HFFc6 (cell line): ENCODE measurements at places on chromosomes 2 and 18. TPM values are rescaled to one million over a fixed set of nuclear protein-coding genes. Genes with fewer than 3 reads are reported as not detected.

MREG gene
- total RNA-seq, result 2.3 to 3.5 TPM (median 2.8 TPM) in 3 replicates

SALL3 gene
- not detected in 3 replicates for total RNA-seq

DSG2 gene
- total RNA-seq, result not detected in 3 replicates

RAMP1 gene
- 0.48 to 1.4 TPM (median 0.61 TPM) in 3 replicates for total RNA-seq

MYCN gene
- total RNA-seq, result not detected in 3 replicates

ACTG2 gene
- 0.32 to 2.3 TPM (median 0.55 TPM) in 3 replicates for total RNA-seq

GKN1 gene
- total RNA-seq, result not detected in 3 replicates

ASTL gene
- total RNA-seq, result not detected in 3 replicates

DNA sequence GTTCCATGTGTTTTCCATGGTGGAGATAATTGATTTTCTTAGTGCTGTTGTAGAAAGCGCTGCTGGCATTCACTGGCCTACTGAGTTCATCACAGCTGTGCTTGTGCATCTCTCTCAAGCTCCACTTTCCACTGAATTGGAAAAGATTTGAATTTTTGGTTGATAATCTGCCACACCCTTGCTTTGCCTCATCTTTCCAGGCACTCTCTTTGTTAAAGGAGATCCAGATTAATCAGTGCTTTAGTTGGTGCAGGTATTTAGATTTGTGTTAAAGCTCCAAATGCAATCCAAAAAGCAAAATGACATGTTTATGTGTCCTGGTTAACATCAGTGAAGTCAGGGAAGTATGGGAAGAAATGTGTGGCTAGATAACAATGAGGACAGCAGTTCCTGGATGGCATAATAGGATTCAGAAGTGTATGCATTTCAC, 2.7 kb upstream of the COL3A1 start:
- H3K4me1 ChIP-seq, result peaks cover 77% of the 10 kb centered on the region
- H3K27ac ChIP-seq, result peak overlapping the region; percentile 32; the same call in 1 of the 2 replicates
- no peaks in the 10 kb centered on the region; the same call in none of the 2 replicates for H3K27me3 ChIP-seq
- H3K4me3 ChIP-seq, result peak overlapping the region; percentile 1; the same call in 1 of the 2 replicates

DNA sequence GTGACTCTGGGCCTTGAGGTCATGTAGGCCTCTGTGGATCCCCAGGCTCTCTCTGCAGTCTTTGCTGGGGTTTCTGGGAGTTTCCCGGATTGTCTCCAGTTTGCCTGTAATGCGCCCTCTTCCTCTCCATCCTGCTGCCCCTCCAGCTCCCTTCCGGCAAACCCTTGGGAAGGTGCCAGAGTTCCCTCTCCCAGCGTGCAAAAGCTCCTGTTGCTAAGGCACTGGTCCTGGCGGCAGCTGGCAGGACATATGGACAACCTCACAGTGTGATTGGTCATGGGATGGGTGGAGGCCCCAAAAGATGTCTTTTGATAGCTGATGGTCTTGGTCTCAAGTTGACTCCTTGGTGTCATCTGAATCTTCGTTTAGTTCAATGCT, 320.1 kb downstream of the CYP26B1 start:
- DNase-seq, result no peak
- peaks cover 4% of the 10 kb centered on the region for H3K27me3 ChIP-seq
- H3K4me1 ChIP-seq, result peaks cover 9% of the 10 kb centered on the region
- no peak overlapping the region for H3K4me3 ChIP-seq

- peaks cover 12% of the 10 kb centered on the region for H3K36me3 ChIP-seq
- H3K4me3 ChIP-seq, result peak overlapping the region; percentile 49
- peaks cover 81% of the 10 kb centered on the region for H3K4me1 ChIP-seq
- peak; percentile 50 for DNase-seq
- peak overlapping the region; percentile 64 for H3K27ac ChIP-seq
Observed at GRCh38 chr2:226756131-226756530, 43.5 kb downstream of the IRS1 start.

DNA sequence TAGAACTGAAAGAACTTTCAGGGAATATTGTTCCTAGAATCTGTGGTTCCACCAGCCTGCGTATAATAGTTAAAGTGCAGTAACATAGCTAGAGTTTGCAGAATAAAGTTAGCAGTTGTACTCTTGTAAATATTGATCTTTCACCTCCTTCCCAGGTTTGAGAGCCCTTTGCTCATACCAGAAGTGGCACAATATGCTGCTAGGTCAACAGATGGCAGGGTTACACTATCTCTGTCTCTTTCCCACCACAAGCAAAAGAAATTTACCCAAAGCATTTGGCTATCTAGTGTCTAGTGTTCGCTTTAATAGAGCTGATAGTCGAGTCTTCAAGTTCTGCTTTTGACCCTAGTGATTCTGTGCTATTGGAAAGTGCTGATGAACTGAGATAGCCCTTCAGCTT, 119.0 kb upstream of the KLHL14 start:
- no peak for DNase-seq
- H3K4me1 ChIP-seq, result no peaks in the 10 kb centered on the region
- H3K4me3 ChIP-seq, result no peak overlapping the region

GRCh38 chr2:127439343-127439742, 21.1 kb downstream of the PROC start:
- peaks cover 8% of the 10 kb centered on the region for H3K36me3 ChIP-seq
- no peak overlapping the region for H3K4me3 ChIP-seq
- DNase-seq, result no peak
- H3K27me3 ChIP-seq, result peaks cover 6% of the 10 kb centered on the region
- H3K27ac ChIP-seq, result no peak overlapping the region

DNA sequence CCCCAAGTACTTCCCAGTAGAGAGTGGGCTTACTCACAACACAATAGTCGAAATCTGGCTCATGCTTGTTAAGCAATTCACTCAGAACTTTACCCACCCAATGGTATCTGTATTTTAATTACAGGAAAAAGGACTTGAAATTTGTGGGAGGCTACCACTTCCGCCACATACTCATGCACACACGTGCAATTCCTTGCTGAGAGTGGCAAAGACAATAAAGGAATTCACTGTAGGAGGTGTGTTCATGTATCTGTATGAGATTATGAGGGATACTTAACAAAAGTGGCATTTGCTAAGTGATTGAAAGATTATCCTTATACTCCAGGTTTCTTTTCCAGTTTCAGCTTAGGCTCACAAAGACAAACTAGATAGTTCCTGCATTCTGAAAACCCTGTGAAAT, 14.9 kb upstream of the LYPD6 start:
- no peak overlapping the region for H3K4me3 ChIP-seq
- peaks cover 6% of the 10 kb centered on the region; the same call in 1 of the 2 replicates for H3K27me3 ChIP-seq
- no peaks in the 10 kb centered on the region; the same call in 1 of the 2 replicates for H3K36me3 ChIP-seq
- peaks cover 16% of the 10 kb centered on the region for H3K4me1 ChIP-seq
- H3K27ac ChIP-seq, result no peak overlapping the region

DNA sequence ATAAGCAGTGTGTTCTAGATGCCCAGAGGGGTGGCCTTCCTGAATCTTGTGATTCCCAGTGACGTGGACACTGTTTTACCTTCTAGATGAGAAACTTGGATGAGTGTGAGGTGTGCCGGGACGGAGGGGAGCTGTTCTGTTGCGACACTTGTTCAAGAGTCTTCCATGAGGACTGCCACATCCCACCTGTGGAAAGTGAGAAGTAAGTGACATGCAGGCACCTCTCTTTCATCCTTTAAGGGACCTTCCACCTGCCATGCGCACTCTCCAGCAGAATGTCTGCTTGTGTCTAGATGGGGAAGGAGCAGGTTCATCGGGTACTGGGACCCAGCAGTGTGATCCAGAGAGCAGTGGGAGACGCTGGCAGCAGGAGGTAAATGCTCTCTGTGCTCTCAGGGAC, 16.0 kb upstream of the SP100 start:
- no peaks in the 10 kb centered on the region for H3K27me3 ChIP-seq
- no peak overlapping the region for H3K27ac ChIP-seq
- no peak for DNase-seq
- H3K4me3 ChIP-seq, result no peak overlapping the region
- H3K4me1 ChIP-seq, result no peaks in the 10 kb centered on the region

DNA sequence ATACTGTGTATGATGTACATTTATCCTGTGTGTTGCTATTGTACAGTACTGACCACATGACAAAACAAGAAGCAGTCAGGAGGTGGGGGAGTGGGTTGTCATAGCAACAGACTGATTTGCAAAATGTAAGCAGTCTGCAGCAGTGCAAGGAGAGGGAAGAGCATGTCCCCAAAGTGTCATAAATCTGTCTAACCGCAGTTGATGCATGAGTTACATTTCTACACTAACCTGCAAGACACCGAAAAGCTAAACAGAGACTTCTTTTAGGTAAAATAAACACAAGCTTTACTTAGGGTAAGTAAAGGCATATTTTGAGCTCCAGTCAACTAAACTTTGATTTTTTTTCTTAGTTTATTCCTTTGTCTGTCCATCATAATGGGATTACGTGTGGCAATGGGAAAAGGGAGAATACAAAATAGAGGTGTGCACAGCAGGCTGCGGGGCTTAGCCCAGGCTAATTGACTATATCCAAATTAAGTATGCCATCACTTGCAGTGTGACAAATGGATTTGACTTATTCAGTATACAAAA, 134.5 kb downstream of the MEIS1 start:
- peak overlapping the region; percentile 22 for H3K4me3 ChIP-seq
- H3K4me1 ChIP-seq, result peaks cover 92% of the 10 kb centered on the region
- peak; percentile 81 for DNase-seq
- H3K27me3 ChIP-seq, result peaks cover 3% of the 10 kb centered on the region; the same call in 1 of the 2 replicates

DNA sequence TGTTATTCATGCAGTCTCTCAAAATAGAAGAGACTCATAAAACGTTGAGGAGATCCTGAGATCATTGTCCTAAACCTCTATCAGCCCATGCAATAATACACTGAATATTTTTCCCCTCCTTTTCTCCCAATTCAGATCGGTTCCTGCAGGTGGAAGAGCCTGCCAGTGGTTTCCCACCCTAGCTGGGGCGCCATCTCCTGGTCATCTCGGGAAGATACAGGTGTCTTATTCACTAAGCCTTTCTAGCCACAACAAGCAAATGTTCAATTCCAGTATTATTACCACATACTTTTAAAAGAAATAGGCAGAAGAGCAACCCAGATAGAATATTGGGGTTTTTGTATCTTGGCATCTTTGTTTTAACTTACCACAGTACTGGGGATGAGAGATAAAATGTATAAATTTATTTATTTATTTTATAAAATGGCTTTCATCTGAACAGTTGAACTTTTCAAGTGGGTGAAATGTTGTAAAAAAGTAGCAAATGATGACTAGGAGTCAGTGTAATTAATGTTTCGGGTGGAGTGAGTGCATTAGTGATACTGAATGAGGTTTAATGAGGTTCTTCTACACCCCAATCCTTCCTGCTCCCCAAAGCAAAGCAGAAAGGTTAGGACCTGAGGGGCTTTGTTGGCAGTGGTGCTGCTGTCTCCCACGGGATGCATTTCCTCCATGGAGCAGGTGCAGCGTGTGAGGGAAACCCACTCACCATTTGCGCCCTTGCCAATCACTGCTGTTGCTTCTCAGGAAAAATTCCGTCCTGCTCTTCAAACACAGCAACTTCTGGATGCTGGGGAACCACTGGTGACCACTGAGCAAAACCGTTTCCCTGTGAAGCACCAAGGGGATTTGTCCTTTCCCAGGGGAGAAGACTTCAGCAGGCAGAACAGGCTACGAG, 147.1 kb upstream of the FHL2 start:
- no peak overlapping the region for H3K4me3 ChIP-seq
- peaks cover 10% of the 10 kb centered on the region for H3K4me1 ChIP-seq
- H3K27me3 ChIP-seq, result peaks cover 20% of the 10 kb centered on the region
- no peak overlapping the region for H3K27ac ChIP-seq
- peak; percentile 60 for DNase-seq

GRCh38 chr2:83186105-83186760, 1272.8 kb downstream of the SUCLG1 start:
- no peak for DNase-seq
- no peak overlapping the region for H3K4me3 ChIP-seq
- H3K36me3 ChIP-seq, result no peaks in the 10 kb centered on the region
- peaks cover 5% of the 10 kb centered on the region for H3K4me1 ChIP-seq
- no peak overlapping the region for H3K27ac ChIP-seq

DNA sequence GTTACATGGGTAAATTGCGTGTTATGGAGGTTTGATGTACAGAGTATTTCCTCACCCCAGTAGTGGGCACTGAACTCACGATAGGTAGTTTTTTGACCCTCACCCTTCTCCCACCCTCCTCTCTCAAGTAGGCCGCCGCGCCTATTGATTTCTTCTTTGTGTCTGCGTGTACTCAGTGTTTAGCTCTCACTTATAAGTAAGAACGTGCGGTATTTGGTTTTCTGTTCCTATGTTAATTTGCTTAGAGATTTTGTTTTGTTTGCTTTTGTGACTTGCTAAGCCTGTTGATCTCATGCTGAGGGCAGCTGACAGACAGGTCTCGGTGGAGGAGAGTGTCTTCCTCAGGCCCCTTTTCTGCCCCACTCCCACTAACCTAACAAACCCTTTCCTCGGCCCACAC, 36.2 kb downstream of the ACOXL start:
- no peak for DNase-seq
- no peaks in the 10 kb centered on the region for H3K36me3 ChIP-seq
- no peak overlapping the region for H3K4me3 ChIP-seq
- H3K27me3 ChIP-seq, result peaks cover 30% of the 10 kb centered on the region
- no peak overlapping the region for H3K27ac ChIP-seq

GRCh38 chr2:128310094-128310716, 8.5 kb downstream of the HS6ST1 start:
- peaks cover 4% of the 10 kb centered on the region for H3K36me3 ChIP-seq
- peaks cover 46% of the 10 kb centered on the region for H3K4me1 ChIP-seq
- H3K27me3 ChIP-seq, result peaks cover under 1% of the 10 kb centered on the region; the same call in 1 of the 2 replicates
- H3K27ac ChIP-seq, result no peak overlapping the region
- DNase-seq, result no peak

GRCh38 chr2:17934721-17935120, 56.3 kb downstream of the KCNS3 start:
- peaks cover 25% of the 10 kb centered on the region for H3K4me1 ChIP-seq
- H3K27ac ChIP-seq, result peak overlapping the region; percentile 89
- no peak overlapping the region; the same call in 1 of the 2 replicates for H3K4me3 ChIP-seq

- no peaks in the 10 kb centered on the region for H3K36me3 ChIP-seq
- no peak overlapping the region for H3K27ac ChIP-seq
- no peaks in the 10 kb centered on the region for H3K4me1 ChIP-seq
- no peak for DNase-seq
Observed at GRCh38 chr2:58842501-58843155, 601.5 kb upstream of the FANCL start.

DNA sequence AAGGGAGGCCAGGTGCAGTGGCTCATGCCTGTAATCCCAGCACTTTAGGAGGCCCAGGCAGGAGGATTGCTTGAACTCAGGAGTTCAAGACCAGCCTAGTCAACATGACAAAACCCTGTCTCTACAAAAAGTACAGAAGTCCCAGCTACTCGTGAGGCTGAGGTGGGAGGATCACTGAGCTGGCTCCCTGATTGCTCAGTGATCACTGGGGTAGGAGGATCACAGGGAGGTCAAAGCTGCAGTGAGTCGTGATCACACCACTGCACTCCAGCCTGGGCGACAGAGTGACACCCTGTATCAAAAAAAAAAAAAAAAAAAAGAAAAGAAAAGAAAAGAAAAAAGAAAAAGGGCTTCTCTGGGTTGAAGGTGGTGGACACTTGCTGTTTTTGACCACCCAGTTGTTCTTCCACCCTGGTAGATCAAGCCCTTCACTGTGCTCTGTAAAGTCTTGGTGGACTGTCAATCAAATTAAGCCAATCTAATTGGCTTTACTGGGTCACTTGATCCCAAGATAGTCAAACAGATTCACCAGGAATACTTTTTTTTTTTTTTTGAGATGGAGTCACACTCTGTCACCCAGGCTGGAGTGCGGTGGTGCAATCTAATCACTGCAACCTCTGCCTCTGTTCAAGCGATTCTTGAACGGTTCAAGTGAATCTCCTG, 191.6 kb downstream of the AGPS start:
- DNase-seq, result no peak
- no peak overlapping the region for H3K4me3 ChIP-seq
- H3K36me3 ChIP-seq, result no peaks in the 10 kb centered on the region
